ENCODE measurements at places on chromosomes 3 and 15.
A peak's percentile ranks its signal among the peaks of the same experiment; 100 is the strongest.

DNA sequence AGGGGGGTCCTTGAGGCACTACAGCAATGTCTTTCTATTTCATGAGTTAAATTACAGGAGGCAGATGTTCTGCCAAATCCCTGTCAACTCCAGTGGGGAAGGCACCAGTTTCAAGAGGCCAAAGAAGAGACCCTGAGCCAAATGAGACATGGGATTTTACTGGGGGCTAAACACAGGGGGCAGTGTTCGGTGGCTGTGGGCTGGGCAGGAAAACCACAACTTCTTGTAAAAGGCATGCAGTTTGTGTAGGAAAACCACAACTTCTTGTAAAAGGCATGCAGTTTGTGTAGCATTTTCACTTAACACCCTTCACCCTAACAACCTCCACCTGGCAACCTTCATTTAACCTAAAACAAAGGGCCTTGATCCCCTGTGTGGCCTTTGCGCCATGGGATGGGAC lies 61.0 kb downstream of the POLR2M start:
- no peak for DNase-seq
- no peaks in the 10 kb centered on the region for H3K27me3 ChIP-seq
- H3K4me3 ChIP-seq: no peak overlapping the region
- H3K27ac ChIP-seq: no peak overlapping the region
- H3K36me3 ChIP-seq: no peaks in the 10 kb centered on the region

- H3K27me3 ChIP-seq: no peaks in the 10 kb centered on the region
- H3K36me3 ChIP-seq: no peaks in the 10 kb centered on the region
- no peak for DNase-seq
These were observed 175.8 kb downstream of the EPHB1 start for GRCh38 chr3:134970895-134971294.

- no peaks in the 10 kb centered on the region for H3K27me3 ChIP-seq
- peak overlapping the region; percentile 95 for H3K27ac ChIP-seq
- H3K36me3 ChIP-seq: no peaks in the 10 kb centered on the region
These were observed 18.8 kb upstream of the PLXND1 start for GRCh38 chr3:129625072-129625874.

- no peaks in the 10 kb centered on the region for H3K27me3 ChIP-seq
- H3K27ac ChIP-seq: no peak overlapping the region
- H3K4me3 ChIP-seq: no peak overlapping the region
- no peaks in the 10 kb centered on the region for H3K4me1 ChIP-seq
These were observed 691.5 kb upstream of the ARPP21 start for GRCh38 chr3:34947834-34948233.

DNA sequence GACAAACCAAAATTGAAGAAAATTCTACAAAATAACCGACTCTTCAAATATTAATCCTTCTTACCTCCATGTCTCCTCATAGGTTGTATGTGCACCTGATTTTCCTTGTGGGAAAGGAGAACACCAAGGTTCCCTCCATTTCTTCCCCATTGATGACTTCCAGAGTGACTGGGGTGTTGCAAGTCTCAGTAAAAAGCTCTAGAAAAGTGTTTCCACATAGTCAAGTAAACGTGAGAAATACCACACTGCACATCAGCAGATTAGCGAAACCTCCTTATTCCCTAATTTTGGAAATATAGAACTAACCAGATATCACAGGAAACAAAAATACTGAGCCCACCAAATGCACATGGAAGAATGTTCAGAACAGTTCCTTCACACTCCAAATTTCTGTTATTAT lies 4.9 kb upstream of the RPN1 start:
- no peaks in the 10 kb centered on the region for H3K4me1 ChIP-seq
- no peak for DNase-seq
- no peak overlapping the region for H3K27ac ChIP-seq
- H3K36me3 ChIP-seq: no peaks in the 10 kb centered on the region

DNA sequence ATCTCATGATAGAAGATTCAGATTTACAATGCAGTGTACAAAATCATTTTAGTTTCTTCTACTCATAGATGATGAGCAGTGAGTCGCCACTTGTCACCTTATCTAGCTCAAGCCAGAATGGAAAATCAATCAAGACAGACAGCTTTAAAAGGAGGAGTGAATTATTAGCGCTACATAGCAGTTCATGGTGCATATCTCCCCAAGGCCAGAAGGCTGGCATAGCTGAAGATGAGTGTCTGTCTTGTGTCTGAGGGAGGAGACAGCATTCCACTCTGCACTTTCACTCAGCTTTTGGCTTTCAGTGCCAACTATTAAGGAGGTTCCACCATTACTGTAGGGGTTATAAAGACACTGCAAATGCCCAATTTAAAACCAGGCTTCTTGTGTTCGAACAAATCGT lies 804.1 kb upstream of the LMCD1 start:
- no peak for DNase-seq
- no peak overlapping the region for H3K27ac ChIP-seq
- no peak overlapping the region for H3K4me3 ChIP-seq
- no peaks in the 10 kb centered on the region for H3K4me1 ChIP-seq

DNA sequence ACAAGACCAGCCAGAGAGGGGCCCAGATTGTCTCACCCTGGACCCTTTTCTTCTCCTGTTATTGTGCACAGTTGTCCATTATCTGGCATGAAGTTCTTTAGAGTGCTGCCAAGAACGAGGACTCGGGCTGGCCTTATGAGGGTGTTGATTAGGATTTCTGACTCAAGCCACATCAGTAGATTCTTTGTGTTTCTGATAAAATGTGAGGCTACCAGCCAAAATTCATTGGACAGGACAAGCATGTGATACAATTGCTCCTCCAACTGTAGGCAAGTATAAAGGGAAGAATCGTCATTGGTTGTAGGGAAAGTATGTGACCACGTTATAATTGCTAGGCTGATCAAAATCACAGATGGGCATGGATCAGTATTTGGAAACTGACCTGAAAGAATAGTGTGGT lies 99.2 kb upstream of the TMC3 start:
- no peak overlapping the region for H3K4me3 ChIP-seq
- no peak for DNase-seq
- H3K27ac ChIP-seq: no peak overlapping the region
- no peaks in the 10 kb centered on the region for H3K27me3 ChIP-seq
- H3K36me3 ChIP-seq: no peaks in the 10 kb centered on the region
- no peaks in the 10 kb centered on the region for H3K4me1 ChIP-seq

DNA sequence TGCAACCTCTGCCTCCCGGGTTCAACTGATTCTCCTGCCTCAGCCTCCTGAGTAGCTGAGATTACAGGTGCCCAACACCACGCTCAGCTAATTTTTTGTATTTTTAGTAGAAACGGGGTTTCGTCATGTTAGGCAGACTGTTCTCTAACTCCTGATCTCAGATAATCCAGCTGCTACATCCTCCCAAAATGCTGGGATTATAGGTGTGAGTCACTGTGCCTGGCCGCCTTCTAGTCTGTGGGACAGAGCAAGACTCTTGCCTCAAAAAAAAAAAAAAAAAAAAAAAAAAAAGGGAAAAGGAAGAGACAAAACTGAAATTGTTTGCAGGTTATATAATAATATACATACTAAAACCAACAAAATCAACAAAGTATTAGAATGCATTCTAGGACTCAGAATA lies 215.2 kb downstream of the PCCB start:
- no peak for DNase-seq
- peaks cover 6% of the 10 kb centered on the region for H3K36me3 ChIP-seq
- H3K4me1 ChIP-seq: no peaks in the 10 kb centered on the region

- no peaks in the 10 kb centered on the region for H3K36me3 ChIP-seq
- H3K4me3 ChIP-seq: no peak overlapping the region
- no peaks in the 10 kb centered on the region for H3K4me1 ChIP-seq
- H3K27ac ChIP-seq: no peak overlapping the region
These were observed 72.0 kb upstream of the IQSEC1 start for GRCh38 chr3:13145131-13145825.

DNA sequence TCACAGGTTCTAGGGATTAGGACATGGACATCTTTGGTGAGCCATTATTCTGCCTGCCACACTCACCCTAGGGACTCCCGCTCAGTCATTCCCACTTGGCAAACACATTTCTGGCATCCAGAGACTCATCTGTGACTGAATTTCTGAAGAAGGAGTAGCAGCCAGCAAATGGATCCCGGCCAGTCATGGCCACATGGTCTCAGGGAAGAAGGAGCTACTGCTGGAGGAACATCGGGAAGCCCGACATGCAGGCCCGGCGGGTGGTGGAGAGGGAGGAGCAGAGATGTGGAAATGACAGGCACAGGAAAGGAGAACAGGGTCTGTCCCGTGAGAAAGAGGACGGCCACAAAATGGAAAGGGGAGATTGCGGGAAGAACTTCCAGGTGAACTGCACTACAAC lies 65.4 kb downstream of the SEMA5B start:
- no peak overlapping the region for H3K27ac ChIP-seq
- H3K4me1 ChIP-seq: peaks cover 11% of the 10 kb centered on the region
- H3K4me3 ChIP-seq: no peak overlapping the region
- H3K27me3 ChIP-seq: no peaks in the 10 kb centered on the region
- no peaks in the 10 kb centered on the region for H3K36me3 ChIP-seq

DNA sequence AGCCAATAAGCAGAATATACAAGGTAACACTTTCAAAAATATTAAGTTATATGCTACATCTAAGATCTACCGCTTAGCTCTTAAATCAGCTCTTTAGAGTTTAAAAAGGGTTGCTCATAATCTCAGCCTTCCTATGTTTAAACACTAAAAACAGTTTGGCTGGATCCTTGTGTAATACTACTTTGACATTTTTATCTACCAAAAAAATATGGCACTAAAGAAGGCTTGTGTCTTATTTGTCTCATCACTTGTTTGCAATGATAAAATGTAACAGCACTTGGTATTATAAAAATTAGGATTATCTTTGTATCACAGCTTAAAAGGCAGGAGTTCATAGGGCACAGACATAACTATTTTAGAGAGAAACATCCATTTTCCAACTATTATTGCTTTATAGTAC lies 9.8 kb downstream of the ANKRD28 start:
- no peak overlapping the region for H3K4me3 ChIP-seq
- DNase-seq: no peak
- no peaks in the 10 kb centered on the region for H3K36me3 ChIP-seq
- no peaks in the 10 kb centered on the region for H3K27me3 ChIP-seq

DNA sequence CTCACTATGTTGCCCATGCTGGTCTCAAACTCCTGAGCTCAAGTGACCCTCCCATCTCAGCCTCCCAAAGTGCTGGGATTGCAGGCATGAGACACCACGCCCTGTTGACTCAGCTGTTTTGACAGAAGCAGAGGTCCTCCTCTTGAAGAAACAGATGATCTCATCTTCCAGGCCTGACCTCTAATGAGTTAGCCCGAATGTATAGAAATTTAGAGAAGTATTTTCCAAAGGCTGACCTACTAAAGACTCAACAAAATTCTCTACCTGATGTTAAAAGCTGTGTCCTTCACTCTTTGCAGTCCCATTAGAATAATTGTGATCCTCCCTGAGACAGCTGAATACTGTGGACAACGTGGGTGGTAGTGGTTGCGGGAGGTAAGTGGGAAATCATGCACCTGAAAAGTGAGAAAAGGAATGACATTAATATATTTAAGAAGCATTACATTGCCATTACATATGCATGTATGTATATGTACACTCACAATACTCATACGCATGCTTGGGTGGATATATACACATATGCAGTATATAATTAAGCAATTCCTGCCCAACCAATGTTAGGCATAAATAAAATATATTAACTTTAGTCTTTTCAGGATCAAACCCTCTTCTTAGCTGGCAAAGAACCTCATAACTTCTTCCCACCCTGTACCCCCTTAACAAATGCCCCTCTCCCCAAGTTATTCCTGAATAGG lies 204.6 kb upstream of the NR2F2 start:
- H3K4me3 ChIP-seq: no peak overlapping the region
- no peak overlapping the region for H3K27ac ChIP-seq
- no peak for DNase-seq
- H3K27me3 ChIP-seq: no peaks in the 10 kb centered on the region

Data from upper lobe of left lung (tissue), 6 donors.